ENCODE measurements at places on chromosomes 13 and 19.

GRCh38 chr13:44004878-44005277 is 125.2 kb downstream of the LACC1 start:
- no peak for DNase-seq

DNA sequence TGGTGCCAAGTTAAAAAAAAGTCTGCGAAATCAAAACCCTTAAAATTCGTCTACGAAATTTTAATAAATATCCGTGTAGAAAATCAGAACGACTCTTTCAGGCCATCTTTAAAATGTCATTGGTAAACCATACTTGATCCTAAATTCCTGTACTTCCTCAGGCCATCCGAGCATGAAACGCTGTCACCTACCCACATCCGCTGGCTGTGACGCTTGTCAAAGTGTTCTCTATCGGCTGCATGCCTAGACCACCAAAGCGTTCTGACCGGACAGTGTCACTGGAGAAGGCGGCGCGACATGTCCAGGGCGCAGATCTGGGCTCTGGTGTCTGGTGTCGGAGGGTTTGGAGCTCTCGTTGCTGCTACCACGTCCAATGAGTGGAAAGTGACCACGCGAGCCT is 119.0 kb upstream of the CLDN10 start:
- DNase-seq = no peak

DNA sequence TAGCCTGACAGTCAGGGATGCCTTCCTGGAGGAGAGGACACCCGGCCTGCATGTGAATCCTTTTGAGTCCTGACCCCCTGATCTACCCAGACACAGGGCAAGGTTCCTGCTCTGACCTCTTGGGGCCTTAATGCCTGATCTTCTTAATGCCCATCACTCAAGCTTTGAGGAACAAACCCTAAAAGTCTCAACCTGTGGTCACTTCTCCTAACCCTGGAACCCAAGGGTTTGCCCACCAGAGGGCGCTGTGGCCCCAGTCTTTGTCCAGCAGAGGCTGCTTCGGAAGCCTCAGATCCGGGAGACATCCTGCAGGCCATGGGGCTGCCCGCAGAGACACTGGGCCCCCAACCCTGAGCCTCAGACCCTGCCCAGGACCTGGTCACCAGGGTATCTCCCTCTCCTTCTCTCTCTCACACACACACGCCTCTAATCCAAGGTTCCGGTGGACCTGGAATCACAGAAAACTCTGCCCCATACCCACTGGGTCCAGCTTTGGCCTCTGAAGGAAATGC is 9.8 kb upstream of the DPF1 start:
- DNase-seq = peak; percentile 65

DNA sequence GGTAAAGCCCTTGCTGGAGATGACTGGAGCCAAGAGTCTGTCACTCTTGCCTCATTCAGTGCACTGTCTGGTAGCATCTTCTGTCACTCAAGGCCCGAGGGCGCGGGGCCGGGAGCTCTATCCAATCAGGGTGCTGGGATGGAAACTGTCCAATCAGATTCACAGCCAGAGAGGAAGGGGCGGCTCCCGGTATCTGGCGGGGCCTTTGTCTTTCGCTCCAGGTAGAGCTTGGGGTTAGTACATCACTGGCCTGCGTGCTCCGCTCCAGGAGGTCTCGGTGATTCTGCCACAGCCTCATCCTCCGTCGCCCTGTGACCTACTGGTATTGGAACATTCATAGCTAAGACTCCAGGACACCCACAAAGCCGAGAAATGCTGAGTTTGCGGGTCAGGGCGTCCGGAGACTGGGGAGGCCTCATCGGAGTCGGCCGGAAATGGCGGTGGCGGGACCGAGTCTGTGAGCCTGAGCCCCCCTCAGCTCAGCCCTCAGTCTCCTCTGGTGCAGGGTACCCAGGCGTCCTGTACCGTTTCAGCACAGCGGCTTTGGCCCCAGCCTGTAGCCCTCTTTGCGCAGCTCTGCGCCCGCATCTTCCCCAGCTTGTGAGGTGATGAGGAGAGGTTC is 20.6 kb upstream of the ZNF430 start:
- DNase-seq = peak; percentile 53

- no peak for DNase-seq
These were observed 23.5 kb downstream of the DYRK1B start for GRCh38 chr19:39810424-39810823.

DNA sequence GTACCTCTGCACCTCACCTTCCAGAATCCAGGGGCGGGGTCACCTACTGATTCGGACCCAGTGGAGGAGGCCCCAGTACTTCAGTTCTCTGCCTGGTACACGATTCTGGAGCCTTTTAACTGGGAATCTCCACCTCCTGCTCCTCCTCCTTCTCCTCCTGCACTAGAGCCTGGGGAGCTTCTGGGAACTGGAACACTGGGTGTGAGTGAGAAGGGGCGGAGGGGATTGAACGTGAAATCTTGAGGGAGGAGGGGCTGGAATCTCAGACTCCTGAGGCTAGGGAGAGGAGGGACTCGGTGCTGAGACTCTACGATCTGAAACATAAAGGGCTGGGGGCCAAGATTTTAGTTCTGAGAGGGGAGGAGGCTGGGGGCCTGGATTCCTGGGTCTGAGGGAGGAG is at the start of gene KLK8:
Gene KLK8 (minus strand): TSS at position 90 of the 400 bp plus-strand sequence. CDS start 437 bp downstream, outside the sequence.
- DNase-seq = no peak

- peak; percentile 62 for DNase-seq
These were observed at the start of gene RCBTB1 for GRCh38 chr13:49585220-49586157. Gene RCBTB1 (minus strand): TSS chr13:49585558. CDS start chr13:49567279, 18,279 bp downstream.

DNA sequence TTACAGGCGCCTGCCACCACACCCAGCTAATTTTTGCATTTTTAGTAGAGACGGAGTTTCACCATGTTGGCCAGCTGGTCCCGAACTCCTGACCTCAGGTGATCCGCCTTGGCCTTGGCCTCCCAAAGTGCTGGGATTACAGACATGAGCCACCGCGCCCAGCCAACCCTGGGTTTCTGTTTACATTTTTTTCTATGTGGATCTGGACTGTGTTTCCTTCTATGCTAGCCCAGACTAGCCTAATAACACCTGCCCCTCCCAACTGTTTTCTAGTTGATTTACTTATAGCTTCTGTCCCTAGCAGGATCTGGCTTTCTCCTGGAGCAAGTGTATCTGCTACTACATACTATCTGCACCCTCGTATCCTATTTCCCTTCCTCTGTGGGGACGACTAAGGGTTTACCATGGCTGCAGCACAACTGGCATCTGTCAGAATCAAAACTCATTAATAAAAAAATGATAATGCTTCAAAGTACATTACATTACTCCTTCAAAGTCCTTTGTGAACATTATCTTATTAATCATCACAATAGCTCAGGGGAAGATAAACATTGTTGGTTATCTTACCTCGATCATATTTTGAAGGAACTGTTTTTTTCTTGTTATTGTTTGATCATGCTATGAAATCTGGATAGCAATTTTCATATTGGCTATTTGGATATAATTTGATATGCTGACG is 228.3 kb downstream of the KLF5 start:
- DNase-seq = no peak

- no peak for DNase-seq
These were observed 18.2 kb downstream of the GSX1 start for GRCh38 chr13:27810461-27810860.

DNA sequence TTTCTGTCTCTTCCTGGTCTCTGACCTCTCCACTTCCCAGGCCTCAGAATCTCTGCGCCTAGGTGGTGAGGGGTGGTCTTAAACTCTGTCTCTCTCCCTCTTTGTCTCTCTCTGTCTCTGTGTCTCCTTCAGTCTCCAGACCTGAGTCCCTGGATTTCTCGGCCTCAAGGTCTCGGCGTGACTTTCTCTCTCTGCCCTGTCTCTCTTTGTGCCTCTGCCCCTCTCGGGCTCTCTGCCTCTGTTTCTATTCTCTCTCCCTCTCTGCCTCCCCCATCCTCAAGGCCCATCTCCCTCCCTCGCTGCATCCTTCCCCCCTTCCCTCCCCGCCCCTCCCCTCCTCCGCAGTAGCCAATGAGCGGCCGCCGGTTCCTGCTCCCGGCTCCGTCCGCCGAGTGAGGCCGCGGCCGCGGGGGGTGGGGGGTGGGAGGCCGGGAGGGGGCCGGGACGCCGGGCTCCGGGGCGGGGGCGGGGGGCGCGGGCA is at the start of gene CACNG7:
Gene CACNG7 (plus strand): TSS at position 344 of the 481 bp plus-strand sequence. CDS start 3,554 bp downstream, outside the sequence.
- no peak for DNase-seq

GRCh38 chr19:40139533-40140287 is 49.0 kb upstream of the ZNF780A start:
- no peak for DNase-seq

- DNase-seq = no peak
These were observed 7.9 kb upstream of the PDE4A start for GRCh38 chr19:10412257-10412977.

DNA sequence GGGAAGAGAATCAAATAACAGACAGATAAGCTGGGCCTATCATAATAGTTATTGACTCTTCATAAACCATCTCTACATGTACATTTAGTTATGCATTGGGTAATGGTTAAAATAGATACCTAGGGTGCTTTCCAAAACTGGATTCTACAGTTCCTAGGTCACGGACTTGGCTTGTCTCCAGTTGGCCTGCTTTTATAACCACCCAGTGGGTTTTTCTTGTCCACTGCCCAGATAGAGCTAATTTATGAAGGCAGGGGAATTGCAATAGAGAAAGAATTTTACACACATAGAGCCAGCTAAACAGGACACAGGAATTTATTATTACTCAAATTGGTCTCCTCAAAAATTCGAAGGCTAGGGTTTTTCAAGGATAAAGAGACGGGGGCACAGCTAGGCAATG is 97.3 kb downstream of the FAM216B start:
- no peak for DNase-seq

- no peak for DNase-seq
These were observed 76.5 kb upstream of the RNF113B start for GRCh38 chr13:98253526-98253925.

GRCh38 chr19:1852581-1853128 is 4.4 kb upstream of the REXO1 start:
- DNase-seq = no peak

DNA sequence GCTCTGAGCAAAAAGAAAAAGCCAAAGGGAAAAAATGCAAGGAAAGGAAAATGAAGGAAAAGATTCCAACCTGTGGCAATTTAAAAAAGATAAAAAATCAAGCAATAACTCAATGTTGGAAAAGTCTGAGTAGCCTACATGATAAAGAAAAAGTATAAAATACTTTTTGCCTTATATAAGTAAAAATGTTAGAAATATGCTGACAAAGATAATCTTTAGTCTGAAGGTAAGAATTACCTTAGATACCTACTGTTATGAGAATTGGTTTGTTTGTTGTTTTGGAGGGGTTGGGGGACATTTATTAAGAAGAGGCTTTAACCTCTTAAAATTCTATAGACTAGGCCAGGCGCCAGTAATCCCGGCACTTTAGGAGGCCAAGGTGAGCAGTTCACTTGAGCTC is 29.7 kb upstream of the CPB2 start:
- no peak for DNase-seq

DNA sequence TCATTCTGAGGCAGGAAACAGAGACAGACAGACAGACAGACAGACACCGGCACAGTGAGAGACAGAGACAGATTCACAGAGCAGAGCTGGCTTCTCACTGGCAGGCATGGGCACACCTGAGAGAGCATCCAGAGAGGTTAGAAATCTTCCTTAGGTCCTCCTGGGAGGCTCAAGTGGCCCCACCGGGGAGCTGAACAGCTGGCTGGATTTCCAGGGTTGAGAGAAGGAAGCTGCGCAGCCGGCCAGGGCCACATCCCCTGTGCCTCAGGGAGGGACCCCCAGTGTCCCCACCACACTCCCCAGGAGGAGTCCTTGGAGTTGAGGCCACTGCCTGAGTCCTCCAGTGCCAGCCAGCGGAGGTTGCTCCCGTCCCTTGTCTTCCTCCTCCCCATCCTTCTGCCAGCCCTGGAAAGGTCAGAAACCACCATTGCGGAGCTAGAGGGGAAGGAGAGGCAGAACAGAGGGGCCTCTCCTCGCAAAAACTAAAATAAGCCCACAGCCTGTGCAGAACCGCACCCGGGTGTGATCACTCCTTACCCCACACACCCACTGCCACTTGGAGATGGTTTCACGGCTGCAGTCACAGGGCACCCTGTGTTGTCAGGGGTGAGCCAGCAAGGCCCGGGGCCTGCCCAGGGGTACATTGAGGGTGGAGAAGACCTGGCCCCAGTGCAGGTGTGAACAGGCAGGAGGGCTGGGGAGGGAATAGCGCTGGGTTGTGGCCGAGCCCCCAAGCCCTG is 4.2 kb downstream of the FFAR3 start:
- no peak for DNase-seq

DNA sequence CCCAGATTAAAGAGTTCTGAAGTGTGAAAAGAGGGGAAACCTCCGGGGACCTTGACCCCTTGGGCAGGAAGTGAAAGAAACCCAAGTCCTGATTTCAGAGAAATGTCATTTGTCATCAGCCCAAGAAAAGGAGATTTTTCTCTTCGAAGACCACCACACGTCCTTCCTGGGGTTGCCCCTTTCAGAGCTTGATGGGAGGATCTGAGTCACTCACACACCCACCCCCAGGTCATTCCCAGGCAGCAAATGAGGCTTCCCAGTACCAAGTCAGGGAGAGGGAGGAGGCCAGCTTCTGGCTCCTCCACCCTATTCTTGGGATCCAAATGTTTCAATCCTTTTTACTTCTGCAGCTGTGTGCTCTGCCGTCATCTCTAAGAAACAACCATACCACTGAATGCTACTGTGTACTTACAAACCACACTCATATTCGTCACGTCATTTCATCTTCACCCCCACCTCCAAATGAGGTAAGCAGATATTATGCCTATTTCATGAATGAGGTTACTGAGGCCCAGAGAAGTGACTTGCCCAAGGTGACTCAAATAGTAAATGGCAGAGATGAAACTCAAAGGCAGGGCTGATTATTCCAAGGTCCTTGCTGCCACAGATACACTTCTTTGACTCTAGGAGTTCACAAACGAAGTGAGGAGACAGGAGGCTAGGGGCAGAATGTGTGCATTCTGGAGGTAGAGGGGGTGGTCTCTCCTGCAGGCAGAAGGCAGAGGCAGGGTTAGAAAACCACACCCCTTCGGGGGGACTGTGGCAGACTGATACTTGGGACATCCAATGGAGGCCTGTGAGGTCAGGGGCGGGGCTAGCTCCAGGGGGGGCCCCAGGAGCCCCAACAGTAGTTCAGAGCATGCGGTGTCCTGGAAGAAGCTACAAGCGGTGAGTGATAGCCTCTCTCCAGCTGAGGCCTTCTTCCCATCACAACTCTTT is 5.0 kb upstream of the KMT2B start:
- no peak for DNase-seq

DNA sequence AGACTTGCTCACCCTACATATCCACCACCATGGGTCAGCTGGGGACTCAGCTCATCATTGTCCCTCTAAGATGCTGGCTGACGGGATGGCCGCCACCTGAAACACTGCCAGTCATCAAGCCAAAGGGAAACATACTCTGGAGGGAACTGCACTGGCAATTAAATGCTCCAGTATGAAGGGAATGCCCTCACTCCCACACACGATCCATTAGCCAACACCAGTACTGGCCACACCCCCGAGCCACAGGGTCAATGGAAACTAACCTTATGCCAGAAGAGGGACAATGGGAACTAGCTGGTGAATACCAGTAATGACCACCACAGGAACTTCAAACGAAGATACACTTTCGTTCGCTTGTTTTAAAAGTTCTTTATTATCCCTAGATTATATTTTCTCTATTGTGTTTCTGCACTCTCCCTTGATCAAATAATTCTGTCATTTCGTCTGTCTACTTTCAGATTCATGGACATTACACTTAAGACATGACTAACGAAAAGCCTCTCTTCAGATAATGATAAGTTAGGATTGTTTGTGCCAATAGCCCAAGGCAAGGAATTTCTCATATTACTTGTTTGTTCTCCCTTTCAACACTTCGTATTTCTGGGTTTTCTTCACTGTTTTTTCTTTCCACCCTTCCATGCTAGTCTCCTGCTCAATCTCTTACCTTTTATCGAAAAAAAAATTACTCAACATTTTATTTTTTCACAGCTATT is 1.7 kb upstream of the ZNF507 start:
- DNase-seq = no peak

Measured in stimulated activated CD4-positive, alpha-beta T cell treated with anti-CD3 and anti-CD28 coated beads, Interleukin-1b, Interleukin-23, amount 100 ng/mL, for 24 hours (primary cell).